ENCODE measurements at places on chromosomes 1 and 21. TPM values are rescaled to one million over a fixed set of nuclear protein-coding genes. Genes with fewer than 3 reads are reported as not detected.

DPH2 gene
- polyA plus RNA-seq, result 33.7 TPM

ADGRL4 gene
- polyA plus RNA-seq, result 24.1 TPM

ANGPTL1 gene
- 20.1 TPM for polyA plus RNA-seq

MTHFR gene
- polyA plus RNA-seq, result 17.7 TPM
